ENCODE measurements at places on chromosomes 7 and 10.

DNA sequence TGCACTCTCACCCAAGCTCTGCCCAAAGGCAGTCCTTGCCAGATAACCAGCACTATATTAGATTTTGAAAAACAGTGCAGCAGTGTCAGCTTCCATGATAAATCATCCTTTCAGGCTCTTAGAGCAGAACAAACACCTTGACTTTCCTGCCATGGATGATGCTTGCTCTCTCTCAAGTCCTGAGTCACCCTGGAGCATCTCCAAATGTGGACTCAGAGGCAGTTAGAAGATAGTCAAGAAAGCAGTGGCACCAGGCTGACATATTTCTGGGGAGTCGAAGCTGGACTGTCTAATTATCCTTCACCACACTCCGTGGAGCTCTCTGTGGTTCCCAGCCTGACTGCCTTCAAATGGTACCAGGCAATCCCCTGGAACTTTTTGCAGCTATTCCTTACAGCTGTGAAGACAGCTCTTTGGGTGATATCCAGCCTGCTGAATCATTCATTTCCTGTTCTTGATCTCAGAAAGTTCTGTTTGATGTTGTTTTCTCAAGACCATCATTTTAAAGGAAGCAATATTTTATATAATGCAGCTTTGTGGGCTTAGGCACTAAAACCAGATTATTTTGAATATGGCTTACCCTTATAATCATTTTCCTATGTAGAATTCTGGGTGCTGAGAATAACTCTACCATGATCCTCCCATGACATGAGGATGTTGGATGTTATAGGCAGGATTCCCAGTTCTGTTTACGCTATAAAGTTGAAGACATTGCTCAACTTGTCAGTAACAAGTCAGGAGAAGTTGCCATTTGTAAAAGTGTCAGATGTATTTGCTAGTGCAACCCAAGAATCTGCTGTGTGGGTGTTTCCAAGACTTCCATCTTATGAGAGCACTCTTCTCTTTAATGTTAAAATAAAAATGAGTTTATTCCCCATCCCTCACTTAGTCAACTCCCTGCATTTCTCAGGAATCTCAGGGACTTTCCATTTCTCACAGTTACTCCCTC is 233.8 kb downstream of the C7orf25 start:
- peak; percentile 90 for DNase-seq

- peak; percentile 24 for DNase-seq
Measured at GRCh38 chr10:72567889-72568640, 57.8 kb downstream of the MICU1 start.

DNA sequence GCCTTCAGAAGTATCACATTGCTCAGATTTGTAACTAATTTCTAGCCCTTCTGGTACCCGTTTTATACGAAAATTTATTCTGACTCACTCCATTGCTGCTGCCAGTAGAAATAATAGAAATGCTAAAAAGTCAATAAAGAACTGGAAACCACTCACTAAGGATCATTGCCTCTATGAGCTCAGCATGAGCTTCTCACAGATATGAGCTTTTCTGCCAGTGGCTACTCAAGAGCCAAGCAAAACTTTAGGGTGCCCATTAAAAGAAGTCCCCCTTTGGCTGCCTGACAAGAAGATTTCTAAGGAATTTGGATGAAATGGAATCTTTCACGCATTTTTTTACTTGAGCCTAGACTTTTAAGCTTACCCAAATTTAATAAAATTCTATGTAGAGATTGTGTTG is 52.5 kb downstream of the GPR37 start:
- DNase-seq, result no peak

GRCh38 chr10:127736915-127737562 is at the start of gene FOXI2:
TSS of gene FOXI2 (plus strand) at chr10:127737185. CDS start at chr10:127737274, 89 bp downstream.
- DNase-seq, result no peak

DNA sequence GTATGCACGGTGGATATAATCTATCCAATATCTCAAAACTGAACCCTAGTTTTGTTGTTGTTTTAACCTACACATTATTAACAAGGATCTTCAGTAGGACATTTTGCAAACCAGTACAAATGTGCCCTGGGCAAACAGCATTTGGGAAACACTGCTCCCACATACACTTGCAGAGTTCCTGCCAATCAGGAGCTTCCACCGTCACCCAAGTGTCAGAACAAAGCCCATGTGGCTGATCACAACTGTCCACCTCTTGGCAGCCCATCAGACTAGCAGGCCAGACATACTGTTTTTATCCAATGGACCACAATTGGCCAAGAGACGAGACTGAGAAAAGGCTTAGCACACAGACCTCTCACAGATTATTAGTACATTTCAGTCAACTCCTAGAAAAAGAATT is 200.4 kb downstream of the FAM107B start:
- no peak for DNase-seq

All from epithelial cell of esophagus (primary cell).